Activated CD8-positive, alpha-beta T cell treated with anti-CD3 and anti-CD28 coated beads for 36 hours (primary cell): ENCODE measurements at places on chromosomes 7 and 10.

- DNase-seq = no peak
Observed at GRCh38 chr10:44105696-44106095, 279.2 kb downstream of the CXCL12 start.

- DNase-seq = no peak
Observed at GRCh38 chr7:45112648-45113047, 1.2 kb upstream of the TBRG4 start.

GRCh38 chr10:129964611-129965424 is 744 bp upstream of the EBF3 start:
- DNase-seq = no peak

DNA sequence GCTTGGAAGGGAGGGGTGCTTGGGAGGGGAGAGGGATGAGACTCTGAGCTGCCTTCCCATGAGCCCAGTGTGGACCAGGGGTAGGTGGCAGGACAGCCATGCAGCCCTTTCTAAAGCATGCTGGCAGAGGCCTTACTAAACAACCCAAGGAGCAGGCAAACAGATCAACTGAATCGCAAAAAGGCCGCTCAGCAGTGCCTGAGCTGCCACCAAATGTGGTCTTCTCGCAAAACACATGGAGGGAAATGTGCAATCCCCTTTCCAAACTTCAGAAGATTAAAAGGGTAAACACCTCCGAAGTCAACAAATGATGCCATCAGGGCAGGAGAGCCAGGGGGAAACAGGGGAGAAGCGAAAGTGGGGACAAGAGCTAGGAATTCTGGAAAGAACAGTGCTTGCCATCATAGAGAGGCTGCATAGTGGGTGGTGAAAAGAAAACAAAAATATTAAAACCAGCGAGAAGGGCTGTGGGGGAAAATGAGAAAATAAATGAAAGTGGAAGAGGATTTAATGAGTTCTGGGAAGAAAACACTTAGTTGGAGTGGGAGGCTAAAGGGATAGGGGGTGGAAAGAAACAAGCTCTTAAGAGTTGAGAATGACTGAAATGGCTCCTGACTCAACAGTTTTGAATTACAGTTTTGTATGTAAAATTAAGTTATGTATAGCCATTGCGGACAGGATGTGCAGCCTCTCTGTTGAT is 62.2 kb upstream of the ZNF32 start:
- no peak for DNase-seq

DNA sequence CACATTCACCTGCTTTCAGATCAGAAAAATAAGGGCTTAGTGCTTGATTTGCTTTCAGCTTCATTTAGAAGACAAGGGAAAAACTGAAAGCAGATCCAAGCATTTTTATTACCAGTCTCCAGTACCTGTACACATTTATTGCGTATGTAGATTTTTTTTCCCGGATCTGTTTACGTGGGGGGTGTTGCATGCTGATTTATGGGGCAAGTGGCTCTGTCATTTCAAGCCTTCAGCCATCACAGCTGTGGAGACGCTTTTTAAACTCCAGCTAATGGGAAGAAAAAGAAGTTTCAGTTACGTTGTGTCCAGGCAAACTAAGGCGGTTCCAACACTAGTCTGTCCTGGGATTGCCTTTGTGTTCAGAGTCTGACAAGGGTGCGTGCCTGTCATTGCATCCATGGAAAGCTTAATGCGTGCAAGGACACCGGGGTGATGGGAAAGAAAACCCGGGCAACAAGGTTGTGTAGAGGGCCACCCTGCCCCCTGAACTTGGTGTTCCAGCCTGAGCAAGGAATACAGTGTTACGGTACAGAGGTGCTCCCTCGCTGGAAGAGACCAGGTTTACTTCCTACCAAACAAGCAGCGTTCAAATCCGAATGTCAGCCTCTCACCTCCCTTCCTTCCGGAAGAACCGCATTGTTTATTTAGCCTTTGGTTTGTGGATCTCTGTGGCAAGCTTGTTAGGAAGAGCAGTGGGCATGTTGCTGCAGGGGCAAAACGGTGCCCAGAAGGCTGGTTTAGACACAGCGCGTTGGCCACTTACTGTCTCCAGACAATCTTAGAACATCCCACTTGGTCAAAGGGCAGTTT is 128.2 kb downstream of the FGFR2 start:
- DNase-seq = no peak
